ENCODE measurements at places on chromosomes 6 and 20. TPM values are rescaled to one million over a fixed set of nuclear protein-coding genes. Genes with fewer than 3 reads are reported as not detected.

BPI gene
- not detected for total RNA-seq

PRL gene
- not detected for total RNA-seq

DNA sequence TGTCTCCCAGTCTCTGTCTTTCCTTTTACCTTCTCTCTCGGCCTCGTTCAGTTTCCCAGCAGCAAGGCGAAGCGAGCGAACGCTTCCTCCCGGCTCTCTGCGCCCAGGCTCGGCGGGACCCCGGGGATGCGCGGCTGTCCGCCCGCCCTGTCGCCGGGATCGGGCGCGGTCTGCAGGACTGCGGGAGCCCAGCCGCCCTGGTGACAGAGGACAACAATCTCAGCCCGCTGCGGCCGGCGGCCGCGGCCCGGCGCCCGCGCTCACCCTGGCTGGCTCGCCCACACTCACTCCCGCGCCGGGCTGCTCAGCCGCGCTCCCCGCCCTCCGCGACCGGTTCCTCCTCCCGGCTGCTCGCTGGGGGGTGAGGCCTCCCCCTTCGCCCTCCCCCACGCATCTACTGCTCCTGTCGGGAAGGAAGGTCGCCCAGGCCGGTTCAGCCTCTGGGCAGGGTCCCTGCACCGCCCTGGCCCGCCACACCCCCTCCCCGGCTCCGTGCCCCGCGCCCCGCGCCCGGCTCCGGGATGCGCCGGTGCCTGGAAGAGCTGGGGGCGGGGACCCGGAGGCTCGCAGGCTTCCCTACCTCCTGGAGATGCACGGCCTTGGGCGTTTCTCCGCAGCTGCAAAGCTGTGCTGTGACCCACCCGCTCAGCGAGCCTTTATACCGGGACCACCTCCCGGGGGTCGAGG is 410 bp downstream of the SYNE1 start:
- no peak for DNase-seq

DNA sequence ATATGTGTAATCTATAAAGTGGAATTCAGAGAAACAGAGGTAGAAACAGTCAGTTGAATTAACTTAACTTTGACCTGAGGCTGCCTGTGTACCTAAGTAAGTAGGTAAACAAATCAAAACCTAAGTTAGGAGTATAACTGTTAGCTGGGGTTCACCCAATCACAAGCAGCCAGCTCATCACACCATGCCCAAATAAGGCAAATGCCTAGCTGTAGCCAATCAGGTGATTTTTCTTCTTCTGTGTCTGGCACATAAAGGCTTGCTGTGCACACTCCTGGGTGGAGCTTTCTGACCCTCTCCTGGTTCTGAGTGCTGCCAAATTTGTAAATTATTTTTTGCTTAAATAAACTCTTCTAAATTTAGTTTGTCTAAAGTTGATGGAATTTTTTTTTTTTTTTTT is 54.7 kb upstream of the TRIM39 start:
- peak; percentile 34 for DNase-seq

CPXM1 gene
- total RNA-seq: 1.9 TPM

DNA sequence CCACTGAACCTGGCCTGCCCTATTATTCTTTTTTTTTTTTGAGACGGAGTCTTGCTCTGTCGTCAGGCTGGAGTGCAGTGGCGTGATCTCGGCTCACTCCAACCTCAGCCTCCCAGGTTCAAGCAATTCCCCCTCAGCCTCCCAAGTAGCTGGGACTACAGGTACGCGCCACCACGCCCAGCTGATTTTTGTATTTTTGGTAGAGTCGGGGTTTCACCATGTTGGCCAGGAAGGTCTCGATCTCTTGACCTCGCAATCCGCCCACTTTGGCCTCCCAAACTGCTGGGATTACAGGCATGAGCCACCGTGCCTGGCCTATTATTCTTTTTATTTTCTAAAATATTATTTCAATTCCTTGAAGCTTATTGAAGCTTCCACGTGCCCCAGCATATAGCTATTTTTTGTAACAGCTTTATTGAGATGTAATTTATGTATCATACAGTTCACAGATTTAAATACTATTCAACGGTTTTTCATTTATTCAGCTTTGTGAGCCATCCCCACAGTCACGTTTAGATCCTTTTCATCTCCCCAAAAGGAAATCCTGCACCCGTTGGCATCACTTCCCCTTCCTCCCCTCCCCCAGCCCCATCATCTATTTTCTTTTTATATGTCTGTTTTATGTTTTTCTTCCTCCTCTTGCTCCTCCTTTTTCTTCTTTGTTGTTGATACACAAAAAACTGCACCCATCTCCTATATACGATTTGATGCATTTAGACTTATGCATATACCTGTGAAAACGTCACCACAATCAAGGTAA is 13.5 kb upstream of the MDFI start:
- no peak for DNase-seq

TREM1 gene
- total RNA-seq: not detected

RHAG gene
- total RNA-seq: not detected

GRCh38 chr6:111745636-111746035 is 127.6 kb downstream of the FYN start:
- DNase-seq: no peak

DNA sequence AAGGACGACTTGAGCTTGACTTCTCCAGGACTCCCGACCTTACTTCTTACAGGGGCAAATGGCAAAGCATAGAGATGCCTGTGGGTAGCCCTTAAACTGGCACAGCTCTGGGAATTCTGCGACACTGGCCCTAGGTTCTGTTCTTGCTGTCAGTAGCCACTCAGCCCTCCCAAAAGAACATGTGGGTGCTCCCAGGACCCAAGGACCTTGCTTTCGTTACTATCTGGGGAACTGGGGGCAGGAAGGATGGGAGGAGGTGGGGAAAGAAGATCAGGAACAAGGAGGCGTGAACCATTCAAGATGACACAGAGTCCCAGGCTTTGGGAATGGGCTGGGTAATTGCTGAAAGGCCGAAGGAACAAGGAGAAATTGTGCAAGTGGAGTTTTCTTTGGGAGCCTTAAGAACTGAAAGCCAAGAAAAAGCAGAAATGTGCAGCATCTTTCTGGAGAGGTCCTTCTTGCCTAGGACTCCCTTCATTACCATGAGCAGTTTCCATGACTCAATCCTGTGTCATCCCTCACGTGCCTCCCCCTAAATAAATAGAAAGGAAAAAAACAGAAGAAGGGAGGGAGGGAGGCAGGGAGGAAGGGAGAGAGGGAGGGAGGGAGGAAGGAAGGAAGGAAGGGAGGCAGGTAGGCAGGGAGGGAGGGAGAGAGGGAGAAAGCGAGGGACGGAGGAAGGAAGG is 284.6 kb upstream of the FOXQ1 start:
- DNase-seq: no peak

DNA sequence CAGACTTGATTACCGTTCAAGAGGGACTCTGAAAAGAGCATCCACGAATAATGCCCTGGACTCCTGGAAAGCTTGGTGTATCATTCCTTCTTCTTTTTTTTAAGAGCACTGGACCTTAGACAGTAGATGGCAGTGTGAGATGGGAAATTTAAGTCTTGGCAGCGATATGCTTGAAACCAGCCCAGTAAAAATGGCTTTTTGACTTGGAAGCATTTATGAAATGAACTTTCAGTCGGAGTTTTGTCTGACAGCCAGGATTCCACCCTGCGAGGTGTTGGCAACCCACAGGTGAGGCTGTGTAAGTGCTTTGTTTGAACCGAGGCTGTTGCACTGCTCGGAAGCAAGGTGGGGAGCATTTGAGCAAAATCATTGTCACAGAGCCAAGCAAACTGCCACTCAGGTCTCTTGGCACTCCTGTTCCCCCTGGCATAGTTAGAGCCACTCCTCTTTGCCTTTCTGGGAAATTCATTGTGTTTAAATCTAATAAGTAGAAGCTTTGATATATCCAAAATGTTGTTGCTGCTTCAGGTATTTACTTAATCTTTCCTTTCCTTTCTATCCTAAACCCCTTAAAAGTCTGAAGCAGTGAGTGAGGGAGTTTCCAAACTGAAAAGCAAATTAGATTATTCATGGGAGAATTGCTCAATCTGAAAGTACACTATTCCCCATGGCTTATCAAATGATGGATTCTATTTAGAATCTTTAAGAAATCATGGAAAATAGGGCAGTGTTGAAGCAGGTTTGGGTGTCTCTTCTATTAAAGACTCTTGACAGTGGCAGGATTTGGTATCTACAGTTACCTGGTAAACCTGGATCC is 272.8 kb upstream of the SLC35B3 start:
- no peak for DNase-seq

GRCh38 chr6:149889326-149889725 is 8.6 kb downstream of the RAET1E start:
- DNase-seq: no peak

SLC22A1 gene
- 1.5 TPM for total RNA-seq

- no peak for DNase-seq
Measured at GRCh38 chr6:79307321-79308036, 73.0 kb upstream of the HMGN3 start.

- no peak for DNase-seq
Measured at GRCh38 chr6:74941424-74941823, 264.4 kb downstream of the COL12A1 start.

GRCh38 chr6:122778985-122779661 is 393 bp upstream of the FABP7 start:
- no peak for DNase-seq

FNDC1 gene
- total RNA-seq: not detected

DNA sequence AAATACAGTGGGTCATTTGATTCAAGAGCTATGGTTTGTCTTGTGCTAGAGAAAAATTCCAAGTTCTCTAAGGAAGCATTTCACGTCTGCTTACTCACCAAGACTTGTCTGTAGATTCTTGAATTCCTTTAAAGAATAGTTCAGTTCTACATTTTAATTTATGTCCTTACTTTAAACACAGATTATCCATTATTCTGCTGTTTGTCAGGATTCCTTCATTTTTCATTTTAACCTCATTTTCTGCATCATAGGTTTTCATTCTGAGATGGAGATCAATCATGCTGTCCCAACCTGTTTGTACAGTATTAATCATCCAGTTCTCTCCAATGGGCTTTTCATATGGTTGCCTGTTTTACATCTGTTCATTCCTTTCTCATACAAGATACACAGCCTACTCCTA is 24.5 kb upstream of the POPDC3 start:
- DNase-seq: no peak

DNA sequence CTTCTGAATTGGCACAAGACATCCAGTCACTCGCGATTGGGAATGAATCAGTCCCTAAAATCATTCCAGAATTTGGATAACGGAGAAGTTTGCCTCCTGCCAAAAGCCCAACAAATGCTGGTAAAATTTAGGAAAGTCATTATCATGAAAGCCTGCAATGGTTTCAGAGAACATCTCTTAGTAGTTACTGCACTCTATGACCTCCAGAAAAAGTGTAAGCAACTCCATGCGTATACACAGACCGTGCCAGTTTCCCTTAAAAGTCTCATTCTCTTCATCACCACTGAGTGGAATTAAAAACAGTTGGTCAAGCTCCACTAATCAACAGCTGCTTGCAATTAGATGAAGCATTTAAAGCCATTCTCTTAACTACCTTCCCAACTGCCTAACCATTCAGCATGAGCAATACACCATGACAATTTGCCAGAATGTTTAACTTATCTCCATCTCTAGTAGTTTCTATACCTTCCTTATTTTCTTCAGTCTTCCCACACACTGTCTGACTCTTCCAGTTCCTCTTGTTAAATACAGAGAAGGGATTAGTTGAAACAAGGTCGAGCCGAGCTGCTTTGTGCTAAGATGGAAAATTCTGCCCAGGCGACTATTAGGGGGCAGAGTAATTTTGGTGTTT is 183.6 kb upstream of the PRDM1 start:
- DNase-seq: no peak

OLIG3 gene
- not detected for total RNA-seq

MEP1A gene
- not detected for total RNA-seq

DNA sequence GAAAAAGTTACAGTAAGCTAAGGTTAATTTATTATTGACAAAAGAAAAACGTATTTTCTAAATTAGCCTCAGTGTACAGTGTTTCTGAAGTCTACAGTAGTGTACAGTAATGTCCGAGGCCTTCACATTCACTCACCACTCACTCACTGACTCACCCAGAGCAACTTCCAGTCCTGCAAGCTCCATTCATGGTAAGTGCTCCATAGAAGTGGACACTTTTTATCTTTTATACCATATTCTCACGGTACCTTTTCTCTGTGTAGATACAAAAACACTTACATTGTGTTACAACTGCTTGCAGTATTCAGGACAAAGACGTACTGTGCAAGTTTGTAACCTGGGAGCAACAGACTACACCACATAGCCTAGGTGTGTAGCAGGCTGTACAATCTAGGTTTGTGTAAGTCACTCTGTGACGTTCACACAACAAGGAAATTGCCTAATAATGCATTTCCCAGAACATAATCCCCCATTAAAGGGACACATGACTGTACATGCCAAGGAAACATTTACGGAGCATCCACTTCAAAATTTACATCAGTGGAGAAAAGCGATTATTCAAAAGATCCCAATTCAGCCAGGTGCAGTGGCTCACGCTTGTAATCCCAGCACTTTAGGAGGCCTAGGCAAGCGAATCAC is 133.4 kb downstream of the BANF2 start:
- no peak for DNase-seq

FGD2 gene
- 352 TPM for total RNA-seq

SIRPB2 gene
- total RNA-seq: not detected

DNA sequence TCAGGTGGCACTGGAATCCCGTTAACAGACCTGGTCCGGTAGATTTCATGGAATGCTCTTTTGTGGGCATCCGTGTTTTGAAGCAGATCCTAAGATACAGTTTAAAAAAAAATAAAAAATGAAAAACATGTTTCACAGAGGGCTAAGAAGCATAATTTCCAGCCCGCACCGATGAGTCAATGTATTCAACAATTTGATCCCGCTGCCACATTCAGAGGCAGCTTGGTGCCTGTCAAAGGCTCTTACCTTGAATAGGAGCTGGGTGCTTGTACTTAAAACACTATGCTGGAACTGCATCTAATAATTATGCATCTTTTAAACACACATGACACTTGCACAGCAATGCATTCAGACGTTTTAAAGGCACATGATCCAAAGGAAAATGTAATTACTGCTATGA is 164.8 kb downstream of the SYNE1 start:
- no peak for DNase-seq

HCK gene
- total RNA-seq: 48.6 TPM

- no peak for DNase-seq
Measured at GRCh38 chr20:18258126-18258860, 30.0 kb upstream of the ZNF133 start.

NUS1 gene
- 23.1 TPM for total RNA-seq

IL20RA gene
- not detected for total RNA-seq

DDO gene
- not detected for total RNA-seq

- DNase-seq: peak; percentile 66
Measured at GRCh38 chr6:157235600-157236039, 87.7 kb downstream of the TMEM242 start.

- DNase-seq: peak; percentile 77
Measured at GRCh38 chr6:6392214-6393068, 72.0 kb upstream of the F13A1 start.

EMILIN3 gene
- not detected for total RNA-seq

Measured in B cell (primary cell).